ENCODE measurements at places on chromosomes 7 and 10.

DNA sequence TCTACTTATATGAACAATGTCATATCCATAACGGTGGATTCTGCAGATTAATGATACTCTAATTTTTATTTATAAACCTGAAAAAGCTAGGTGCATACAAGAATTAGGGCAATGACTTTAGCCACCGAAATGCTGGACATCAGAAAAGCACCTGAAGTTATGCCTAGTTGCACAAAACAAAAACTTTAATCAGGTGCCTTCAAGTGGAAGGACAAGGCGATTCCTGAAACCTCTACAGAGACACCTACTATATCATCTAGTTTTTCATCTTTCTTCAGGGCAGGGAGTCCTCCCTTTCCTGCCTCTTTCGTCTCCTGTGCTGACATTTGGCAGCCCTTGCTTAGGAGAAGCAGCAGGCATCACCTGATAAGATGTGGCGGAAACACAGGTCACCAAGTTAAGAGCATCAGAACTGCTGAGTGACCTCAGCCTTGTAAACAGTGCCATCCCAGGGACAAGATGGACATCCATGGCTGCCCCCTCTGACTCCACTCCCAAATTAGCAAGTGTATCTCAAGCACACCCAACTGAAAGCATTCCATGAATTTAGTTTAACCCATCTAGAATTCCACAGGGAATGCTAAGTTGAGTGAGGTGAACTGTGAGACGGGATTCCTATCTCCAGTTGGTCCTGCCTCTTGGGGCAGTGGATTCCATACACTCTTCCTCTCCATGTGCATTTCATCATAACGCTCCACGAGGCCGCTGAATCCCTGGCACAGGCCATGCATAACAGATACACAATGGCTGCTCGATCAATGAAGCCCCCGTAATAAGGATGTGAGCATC is 5.8 kb downstream of the ITPRIP start:
- DNase-seq: no peak

GRCh38 chr10:49488056-49488717 is 50.7 kb downstream of the ERCC6 start:
- DNase-seq: no peak

- no peak for DNase-seq
These were observed 681.2 kb upstream of the NRP1 start for GRCh38 chr10:34015700-34016099.

DNA sequence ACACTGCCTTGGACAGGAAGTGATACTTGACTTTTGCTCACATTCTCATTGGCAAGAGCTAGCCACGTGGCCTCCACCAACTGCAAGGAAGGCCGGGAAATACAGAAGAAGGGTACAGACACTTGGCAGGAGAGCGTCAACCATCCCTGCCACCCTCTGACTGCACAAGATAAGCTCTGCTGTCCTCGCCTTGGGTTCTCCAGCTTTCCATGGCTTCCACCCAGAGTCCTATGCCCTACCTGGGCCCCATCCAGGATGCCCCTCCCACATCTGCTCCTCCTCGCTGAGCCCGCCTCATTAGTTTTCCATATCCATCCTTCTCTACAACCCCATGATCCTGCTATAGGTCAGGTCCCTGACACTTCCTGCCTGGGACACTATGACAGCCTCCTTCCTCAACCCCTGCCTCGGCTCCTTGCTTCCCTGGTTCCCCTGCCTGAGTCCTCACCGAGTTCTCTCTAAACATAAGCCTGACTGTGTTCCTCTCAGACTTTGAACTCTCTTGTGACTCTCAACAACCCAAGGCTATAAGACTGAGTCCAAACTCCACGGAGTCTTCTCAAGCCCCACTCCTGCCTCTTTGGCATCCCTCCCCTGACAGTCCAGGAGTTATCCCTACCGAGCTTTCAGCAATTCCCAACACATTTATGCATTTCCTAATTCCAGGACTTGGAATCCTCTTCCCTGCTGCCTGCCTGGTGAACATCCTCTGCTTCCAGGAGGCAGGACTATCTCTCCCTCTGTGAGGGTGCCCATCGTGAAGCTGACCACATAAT is 23.2 kb upstream of the GDF10 start:
- DNase-seq: no peak

- no peak for DNase-seq
These were observed 71.4 kb downstream of the INSIG1 start for GRCh38 chr7:155368894-155369600.

GRCh38 chr10:69086001-69086509 is 1.8 kb upstream of the SRGN start:
- DNase-seq: no peak

GRCh38 chr10:92957223-92958010 is 103.2 kb upstream of the CYP26C1 start:
- no peak for DNase-seq

DNA sequence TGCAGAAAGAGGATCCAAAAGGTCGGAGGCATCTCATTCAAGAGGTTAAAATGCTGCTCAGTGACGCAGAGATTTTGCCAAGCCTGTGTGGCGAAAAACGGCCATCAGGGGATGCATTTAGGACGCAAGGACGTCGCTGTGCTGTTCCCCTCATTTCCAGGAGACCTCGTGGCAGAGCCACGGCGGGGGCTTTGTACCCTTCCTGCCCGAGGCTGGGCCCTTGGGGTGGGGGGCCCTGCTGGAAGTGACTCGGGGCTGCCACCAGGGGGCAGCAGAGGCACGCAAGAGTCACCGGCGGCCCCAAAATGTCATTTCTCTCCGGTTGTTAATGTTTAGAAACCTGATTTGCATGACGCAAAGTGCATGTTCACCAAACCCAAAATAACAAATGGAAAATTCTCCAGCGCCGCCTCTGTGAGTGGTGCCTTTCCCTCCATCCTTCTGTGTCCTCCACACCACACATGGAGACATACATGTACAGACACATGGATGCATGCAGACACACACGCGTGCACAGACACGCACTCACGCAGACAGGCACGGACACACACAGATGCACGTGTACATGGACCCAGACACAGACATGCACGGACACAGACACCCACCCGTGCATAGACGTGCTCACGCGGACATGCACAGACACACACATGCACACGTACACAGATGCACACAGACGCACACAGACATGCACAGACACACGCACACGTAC is 51.0 kb upstream of the NKX6-2 start:
- no peak for DNase-seq

- no peak for DNase-seq
These were observed 222.0 kb downstream of the TWIST1 start for GRCh38 chr7:18895456-18895855.

- no peak for DNase-seq
These were observed 29.2 kb downstream of the TFAM start for GRCh38 chr10:58414270-58415041.

DNA sequence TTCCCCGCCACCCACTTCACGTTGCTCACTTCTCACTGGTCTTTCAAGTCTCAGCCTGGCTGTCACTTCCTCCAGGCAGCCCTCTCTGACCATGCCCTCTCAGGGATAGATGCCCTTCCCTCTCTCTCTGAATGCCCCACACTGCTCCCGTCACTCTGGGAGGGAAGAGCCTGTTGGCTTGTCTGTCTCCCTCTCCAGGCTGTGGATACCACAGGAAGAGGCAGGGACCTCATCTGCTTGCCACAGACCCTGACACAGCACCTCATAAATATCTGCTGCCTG is 93.1 kb downstream of the OAT start:
- DNase-seq: no peak

DNA sequence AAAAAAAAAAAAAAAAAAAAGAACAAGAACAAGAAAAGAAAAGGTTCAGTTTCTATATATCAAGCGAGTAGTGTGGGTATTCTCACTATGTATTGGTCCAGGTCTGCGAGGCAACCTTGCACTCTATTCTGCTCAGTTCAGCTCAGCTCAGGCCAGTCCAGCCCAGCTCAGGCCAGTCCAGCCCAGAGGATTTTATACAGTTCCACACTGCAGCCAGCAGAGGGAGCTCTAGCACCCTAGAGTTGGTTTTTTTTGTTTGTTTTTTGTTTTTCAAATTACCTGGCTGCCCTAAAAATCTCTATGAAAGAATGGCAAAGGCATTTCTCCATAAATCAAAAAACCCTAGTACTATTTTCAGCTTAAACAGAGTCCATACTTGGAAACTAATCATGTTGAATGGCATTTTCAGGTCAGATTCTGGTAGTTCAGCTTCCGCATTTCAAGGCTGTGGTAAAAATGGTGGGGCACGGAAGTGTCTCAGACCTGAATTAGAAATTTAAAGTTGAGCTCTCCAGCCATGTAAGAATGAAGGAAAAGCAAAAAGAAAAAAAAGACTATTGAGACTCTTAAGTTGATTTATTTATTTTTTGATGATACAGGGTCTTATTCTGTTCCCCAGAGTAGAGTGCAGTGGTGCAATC is 55.2 kb upstream of the GSDME start:
- no peak for DNase-seq

GRCh38 chr10:32650246-32650655 is 204.3 kb downstream of the CCDC7 start:
- no peak for DNase-seq

GRCh38 chr10:97140049-97140846 is 45.5 kb downstream of the SLIT1 start:
- no peak for DNase-seq

GRCh38 chr7:1289666-1290025 is 57.0 kb downstream of the UNCX start:
- no peak for DNase-seq

GRCh38 chr7:39464350-39465054 is 101.7 kb upstream of the YAE1 start:
- DNase-seq: no peak

DNA sequence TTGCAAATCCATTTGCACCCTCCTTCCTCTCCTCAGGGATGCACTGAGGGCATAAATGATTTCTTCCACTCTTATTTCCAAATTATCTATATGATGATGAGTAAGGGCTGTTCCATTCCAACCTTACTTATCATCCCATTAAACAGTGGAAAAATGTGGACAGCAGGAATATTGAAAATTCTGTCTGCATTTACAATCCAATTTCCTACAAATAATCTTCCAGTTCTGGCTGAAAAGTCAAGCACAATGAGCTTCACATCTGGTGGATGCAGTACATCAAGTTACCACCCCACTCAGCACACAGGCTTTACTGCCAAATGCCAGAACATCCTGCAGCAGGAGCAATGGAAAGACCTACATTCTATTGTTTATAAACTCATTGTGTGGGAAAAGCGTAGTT is 345.0 kb upstream of the STEAP1 start:
- no peak for DNase-seq

- no peak for DNase-seq
These were observed 823.1 kb upstream of the LRRTM3 start for GRCh38 chr10:66102756-66103155.

- no peak for DNase-seq
These were observed 28.4 kb downstream of the JMJD1C start for GRCh38 chr10:63437116-63437949.

DNA sequence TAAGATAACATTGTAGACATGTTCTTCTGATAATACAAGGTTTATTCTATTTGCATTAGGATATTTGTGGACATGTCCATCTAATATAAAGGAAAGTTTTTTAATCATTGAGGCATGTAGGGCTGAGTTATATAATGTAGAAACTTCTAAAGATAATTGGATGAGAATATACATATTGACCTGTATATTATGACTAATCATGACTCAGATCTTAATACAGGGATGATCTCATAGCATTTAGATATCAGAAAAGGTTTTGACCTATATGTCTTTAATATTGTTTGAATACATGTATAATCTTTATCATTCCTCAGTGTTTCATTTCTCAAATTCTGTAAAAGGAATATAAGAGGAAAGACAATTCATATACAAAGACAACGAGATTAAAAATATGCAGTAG is 39.2 kb downstream of the CD36 start:
- DNase-seq: no peak

GRCh38 chr7:138289864-138290263 is 170.2 kb upstream of the TRIM24 start:
- no peak for DNase-seq

- no peak for DNase-seq
These were observed 108.3 kb upstream of the HDAC9 start for GRCh38 chr7:18387191-18387735.

DNA sequence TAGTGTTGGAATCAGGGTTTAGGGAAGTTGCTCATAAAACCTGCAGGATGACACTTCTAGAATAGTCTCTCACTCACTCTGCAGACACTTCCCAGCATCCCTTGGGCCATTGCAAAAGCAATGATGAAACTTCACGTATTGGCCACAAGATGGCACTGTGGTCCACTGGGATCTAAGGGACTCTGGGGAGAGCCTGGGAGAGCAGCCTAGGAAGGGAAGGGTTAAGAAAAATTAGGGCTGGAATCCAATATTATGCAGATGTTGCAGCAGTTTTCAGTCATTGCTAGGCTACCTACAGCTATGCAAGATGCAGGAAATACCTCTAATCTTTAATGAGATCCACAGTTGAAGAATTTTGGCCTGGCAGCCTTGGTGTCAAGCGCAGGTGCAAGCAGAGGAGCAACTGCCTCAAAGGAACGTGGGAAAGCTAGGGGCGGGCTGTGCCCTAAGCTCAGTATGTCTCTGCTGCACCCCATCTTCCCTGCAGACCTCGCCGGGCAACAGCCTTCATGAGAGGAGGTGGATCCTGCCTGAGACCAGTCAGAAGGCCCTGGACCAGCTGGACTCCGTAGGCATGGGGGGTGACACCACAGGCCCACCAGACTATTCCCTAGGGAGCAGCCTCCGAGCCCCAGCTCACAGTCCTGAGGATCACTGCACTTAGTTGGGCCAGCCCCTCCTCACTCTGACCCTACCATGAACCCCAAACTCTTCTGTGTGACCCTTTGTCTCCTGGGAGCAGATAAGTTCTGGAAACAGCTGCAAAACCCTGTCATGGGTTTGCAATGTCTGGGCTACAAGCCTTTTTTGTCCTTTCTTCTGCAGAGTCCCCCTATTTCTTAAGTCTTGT is 127.9 kb upstream of the PRSS58 start:
- DNase-seq: no peak

DNA sequence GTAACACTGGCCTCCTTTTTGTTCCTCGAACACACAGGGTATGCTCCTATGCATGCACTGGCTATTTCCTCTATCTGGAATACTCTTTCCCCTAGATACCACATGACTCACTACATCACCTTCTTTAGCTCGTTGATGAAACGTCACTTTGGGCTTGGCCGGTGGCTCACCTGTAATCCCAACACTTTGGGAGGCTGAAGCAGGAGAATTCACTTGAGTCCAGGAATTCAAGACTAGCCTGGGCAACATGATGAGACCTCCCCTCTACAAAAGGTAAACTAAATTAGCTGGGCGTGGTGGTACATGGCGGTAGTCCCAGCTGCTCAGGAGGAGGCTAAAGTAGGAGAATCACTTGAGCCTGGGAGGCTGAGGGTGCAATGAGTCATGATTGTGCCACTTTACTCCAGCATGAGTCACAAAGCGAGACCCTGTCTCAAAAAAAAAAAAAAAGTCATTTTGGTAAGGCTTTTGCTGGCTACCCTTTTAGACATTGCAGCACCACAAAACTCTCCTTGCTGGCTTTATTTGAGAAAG is 14.5 kb downstream of the ANKIB1 start:
- no peak for DNase-seq

DNA sequence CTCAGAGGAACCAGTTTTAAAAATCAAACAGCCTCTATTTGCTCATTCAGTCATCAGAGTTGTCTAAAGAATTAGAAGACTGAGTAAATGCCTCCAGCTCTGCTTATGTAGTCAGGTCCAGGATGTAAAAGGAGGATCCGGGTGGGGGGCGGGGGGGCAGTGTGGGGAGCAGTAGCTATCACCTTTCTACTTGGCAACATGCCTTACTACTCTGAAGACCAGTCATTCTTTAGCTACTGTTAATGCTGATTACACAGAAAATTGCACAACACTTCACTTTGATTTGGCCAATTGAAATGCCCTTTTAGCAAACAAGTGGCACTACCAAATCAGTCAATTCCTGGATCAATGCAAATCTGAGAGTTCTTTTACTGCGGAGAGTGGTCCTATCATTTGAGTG is 164.2 kb downstream of the NXPH1 start:
- no peak for DNase-seq
